ENCODE measurements at places on chromosomes 6 and 20. TPM values are rescaled to one million over a fixed set of nuclear protein-coding genes. Genes with fewer than 3 reads are reported as not detected.

DNA sequence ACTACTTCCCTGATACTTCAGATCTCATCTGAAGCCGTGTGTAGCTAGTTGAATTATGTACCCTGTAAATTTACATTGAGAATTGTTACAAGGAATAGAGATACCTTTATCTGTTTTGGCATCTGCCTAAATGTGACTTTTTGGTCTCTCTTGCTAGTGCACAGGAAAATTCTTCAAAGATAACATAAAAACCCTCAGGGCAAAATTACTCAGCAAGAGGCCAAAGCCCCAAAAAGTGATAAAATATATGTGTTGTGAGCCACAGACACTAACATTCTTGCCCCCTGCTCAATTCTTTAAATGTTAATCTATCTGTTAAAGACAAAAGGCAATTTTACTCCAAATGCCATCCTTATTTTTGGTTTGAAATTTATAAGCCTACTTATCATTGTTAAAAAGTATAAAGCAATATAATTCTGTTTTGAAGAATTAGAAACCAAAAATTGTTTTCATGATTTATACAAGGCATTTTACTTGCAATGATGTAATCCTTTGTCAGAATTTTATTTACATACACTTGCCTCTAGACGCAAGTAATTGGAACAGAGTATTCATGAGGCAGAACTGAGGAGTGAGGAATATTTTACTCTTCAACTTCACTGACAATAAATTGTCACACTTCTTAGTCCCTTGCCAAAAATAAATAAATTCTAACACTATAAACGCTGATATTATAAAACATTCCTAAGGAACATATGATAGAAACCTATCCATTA is 186.2 kb downstream of the EPM2A start:
- DNase-seq, result no peak

GRCh38 chr20:36493801-36494114 is 47.6 kb upstream of the MYL9 start:
- DNase-seq, result no peak

DNA sequence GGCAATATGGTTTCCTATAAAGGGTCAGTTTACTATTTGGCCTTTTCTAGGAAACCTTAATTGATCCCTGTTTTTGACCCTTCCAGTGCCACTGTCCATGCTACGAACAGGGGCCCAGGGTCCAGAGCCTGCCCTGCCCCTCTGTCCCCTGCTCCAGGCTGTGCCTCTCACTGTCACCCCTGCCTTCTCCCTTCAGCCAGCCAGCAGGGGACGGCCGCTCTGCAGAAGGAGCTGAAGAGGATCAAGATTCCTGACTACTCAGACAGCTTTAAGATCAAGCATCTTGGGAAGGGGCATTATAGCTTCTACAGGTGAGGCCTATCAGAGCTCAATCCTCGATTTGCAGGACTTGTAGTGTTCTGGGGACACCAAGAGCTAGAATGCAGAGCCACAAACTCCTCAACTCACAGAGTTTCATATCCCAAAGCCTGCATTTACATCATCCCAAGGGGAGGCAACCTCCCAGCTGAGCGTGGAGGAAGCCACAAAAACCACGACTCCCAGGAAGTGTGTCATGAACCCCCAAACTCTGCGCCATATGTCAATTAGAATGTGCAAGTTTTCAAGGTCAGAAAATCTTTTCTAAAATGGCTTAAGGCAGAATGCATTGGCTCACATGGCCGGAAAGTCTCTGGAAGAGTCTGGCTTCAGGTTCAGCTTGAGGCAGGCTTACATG is 3.6 kb downstream of the BPI start:
- no peak for DNase-seq

- no peak for DNase-seq
Measured at GRCh38 chr6:109296971-109297372, 85.3 kb downstream of the CD164 start.

DNA sequence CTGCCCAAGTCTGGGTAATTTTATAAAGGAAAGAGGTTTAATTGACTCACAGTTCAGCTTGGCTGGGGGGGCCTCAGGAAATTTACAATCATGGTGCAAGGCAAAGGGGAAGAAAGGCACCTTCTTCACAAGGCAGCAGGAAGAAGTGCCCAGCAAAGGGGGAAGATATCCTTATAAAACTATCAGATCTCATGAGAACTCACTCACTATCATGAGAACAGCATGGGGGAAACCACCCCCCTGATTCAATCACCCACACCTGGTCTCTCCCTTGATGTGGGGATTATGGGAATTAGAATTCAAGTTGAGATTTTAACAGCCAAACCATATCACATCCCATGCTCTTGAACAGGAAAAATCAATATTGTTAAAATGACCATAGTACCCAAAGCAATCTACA is 215.2 kb upstream of the TAB2 start:
- no peak for DNase-seq

- no peak for DNase-seq
Measured at GRCh38 chr20:12975833-12976608, 32.8 kb upstream of the SPTLC3 start.

- DNase-seq, result peak; percentile 32
Measured at GRCh38 chr20:63127700-63128364, 88.1 kb downstream of the YTHDF1 start.

- DNase-seq, result no peak
Measured at GRCh38 chr20:37282556-37282955, 6.9 kb upstream of the MANBAL start.

GRCh38 chr6:152474354-152474753 is 162.8 kb downstream of the SYNE1 start:
- no peak for DNase-seq

DNA sequence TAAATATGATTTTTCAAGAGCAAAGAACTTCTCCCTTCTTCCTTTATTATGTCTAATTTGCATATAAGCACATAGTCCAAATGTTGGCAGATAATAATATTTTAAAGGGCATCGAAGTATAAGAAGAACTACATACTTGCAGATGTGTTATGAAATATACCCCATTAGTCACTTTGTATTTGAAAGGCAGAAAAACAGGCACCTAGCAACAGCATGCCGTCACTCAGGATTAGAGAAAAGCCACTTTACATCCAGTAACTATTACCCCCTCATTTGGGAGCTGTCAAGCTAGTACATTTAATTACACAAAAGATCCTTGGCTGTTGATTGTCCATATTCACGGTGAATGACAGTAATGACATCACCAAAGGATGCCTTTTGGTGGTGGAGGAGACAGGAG is 99.3 kb upstream of the ARMC2 start:
- no peak for DNase-seq

DNA sequence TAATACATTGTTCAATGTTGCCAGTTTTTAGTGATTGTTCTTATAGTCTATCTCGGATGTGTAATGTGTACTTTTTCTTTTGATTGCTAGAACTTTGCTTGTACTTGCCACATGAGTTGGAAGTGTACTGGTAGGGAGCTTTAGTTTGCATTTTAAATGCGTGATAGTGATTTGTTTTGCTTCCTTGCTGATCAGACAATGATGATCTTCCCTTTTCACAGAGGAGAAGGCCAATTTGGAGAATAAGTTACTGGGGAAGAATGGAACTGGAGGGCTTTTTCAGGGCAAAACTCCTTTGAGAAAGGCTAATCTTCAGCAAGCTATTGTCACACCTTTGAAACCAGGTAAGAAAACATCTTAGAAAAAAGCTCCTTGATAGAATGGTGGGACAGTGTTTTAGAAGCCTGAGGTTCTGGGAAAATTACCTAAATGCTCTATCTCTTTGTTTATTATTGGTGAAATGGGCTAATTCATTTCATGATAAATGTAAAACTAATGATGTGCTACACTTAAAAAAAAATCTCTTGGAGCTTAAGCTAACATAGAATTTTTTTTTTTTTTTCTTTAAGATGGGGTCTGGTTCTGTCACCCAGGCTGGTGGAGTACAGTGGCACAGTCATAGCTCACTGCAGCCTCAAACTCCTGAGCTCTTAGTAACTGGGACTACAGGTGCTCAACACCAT is 20.9 kb downstream of the TPX2 start:
- no peak for DNase-seq

DNA sequence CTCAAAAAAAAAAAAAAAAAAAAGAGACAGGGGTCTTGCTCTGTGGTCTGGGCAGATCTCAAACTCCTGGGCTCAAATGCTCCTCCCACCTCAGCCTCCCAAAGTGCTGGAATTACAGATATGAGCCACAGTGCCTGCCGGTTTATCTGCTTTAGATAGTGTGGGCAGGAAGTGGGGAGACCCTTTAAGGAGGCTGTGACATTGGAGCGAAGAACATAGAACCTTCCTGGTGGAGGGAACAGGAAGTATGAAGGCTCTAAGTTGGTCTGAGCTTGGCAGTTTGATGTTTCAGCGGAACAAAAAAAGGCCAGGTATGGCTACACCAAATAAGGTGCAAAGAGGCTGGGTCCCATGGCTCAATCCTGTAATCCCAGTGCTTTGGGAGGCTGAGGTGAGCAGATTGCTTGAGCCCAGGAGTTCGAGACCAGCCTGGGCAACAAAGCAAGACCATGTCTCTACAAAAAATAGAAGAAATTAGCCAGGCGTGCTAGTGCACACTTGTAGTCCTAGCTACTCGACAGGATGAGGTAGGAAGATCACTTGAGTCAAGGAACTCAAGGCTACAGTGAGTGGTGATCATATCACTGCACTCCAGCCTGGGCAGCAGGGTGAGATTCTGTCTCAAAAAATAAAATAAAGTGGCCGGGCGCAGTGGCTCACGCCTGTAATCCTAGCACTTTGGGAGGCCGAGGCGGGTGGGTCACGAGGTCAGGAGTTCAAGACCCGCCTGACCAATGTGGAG is 8.7 kb upstream of the ZMYND8 start:
- no peak for DNase-seq

GRCh38 chr6:29414588-29414987 is at the start of gene OR12D1:
Gene OR12D1 (plus strand): TSS chr6:29414928.
- DNase-seq, result no peak

DNA sequence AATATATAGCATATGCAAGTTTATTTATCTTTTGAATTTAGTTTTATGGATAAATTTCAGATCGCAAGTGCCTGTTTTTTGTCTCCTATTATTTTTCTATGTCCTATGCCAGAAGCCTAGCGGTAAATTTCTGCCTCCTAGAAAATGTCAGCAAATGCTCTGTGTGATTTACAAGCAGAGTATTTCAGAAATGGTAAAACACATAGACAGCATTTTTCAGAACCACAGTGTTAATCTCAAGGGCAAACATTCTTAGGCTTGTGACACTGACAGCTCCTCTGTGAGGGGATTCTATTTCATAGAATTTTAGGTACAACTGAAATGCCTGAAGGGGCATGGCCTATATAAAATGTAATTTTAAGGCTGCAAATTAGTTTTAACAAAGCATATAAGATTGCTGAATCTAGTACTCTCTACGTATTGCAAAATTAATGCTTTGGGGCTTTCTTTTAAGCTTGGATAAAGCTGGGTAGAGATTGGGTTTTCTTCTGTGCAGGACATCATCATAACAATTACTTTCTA is 89.9 kb upstream of the PTCHD4 start:
- DNase-seq, result no peak

DNA sequence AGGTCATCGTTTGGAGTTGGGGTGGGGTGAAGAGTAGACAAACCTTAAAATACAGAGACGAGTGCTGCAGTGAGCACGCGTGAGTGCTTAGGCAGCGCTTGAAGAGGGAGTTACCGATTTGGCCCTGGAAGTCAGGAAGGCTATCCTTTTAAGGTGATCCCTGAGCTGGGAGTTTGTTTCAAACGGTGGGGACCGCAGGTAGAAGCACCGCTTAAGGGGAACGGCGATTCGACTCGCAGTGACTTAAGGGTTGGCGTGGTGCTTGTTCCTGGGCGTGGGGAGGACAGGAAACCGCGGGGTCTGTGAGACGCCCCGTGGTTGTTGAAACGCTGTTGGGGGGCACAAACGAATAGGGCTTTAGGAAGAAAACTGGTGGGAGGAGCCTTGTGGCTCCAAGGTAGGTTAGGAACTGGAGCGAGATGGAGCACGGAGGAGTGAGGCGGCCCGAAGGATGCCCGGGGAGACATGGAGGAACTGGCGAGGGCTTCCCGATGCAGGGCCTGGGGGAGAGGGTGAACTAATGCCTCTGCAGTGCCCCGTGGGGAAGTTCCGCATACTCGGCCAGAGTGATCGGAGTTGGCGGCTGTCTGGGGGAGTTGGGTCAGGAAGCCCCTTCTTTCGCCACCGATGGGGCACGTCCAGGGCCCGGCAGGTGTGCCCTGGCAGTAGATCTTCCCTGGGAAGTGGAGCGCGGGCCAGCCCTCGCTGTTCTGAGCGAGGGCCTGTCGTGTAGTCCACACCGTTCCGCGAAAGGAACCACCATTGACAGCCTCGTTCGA is 1.3 kb upstream of the CDYL start:
- DNase-seq, result peak; percentile 44

- DNase-seq, result peak; percentile 82
Measured at GRCh38 chr6:113995634-113996033, 24.7 kb upstream of the HDAC2 start.

GRCh38 chr6:123967905-123968304 is 164.2 kb downstream of the NKAIN2 start:
- DNase-seq, result no peak

- DNase-seq, result no peak
Measured at GRCh38 chr6:39048481-39049399, at the start of gene GLP1R. Gene GLP1R (plus strand): TSS chr6:39048781. CDS start chr6:39048841, 60 bp downstream.

DNA sequence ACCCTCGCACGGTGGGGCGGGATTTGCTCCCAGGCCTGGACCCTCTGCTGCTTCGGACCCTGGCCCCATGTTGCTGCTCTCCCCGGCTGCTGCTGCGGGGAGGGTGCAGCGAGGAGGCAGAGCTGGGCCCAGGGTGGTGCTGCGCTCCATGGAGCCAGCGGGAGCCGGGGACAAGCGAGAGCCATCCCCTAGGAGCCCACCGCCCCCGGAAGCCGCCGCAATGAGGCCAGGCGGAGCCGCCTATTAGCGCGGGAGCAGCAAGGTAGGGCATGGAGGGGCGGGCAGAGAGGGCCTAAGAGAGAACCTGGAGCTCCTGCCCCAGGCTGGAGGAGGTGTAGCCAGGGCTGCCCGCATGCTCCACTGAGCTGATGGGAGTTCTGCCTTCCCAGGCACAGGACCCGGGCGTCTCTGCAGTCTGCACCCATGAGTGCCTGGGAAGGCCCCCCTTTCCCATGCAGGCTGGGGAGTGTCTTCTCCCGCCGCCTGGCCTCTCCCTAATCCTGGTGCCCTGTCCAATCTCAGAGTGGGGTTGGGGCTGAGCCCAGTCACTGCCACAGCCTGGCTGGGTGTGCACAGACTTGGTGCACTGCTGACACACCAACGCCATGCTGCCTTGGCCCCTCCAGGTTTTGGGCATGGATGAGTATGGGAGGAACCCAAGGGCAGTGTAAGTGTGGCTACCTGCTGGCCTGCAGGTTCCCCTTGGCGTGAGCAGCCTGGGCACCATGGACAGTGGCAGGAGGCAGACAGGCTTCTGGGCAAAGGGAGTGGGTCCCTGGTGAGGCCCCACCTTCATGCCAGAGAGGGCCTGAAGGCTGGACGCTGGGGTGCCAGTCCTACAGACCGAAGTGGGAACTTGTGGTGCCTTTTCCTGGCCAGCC is 360.6 kb upstream of the MAP3K7 start:
- no peak for DNase-seq

Gene HNF4A
- total RNA-seq, result 292 TPM

Gene DCDC2
- 191 TPM for total RNA-seq

Gene HSPA1L
- 0.86 TPM for total RNA-seq

Gene GRM1
- not detected for total RNA-seq

Gene ADGRB3
- not detected for total RNA-seq

Gene NR2E1
- total RNA-seq, result 1.4 TPM

Gene OLIG3
- not detected for total RNA-seq

Gene CST2
- not detected for total RNA-seq

All from Caco-2 (cell line).